ENCODE measurements at places on chromosomes 4 and X.

DNA sequence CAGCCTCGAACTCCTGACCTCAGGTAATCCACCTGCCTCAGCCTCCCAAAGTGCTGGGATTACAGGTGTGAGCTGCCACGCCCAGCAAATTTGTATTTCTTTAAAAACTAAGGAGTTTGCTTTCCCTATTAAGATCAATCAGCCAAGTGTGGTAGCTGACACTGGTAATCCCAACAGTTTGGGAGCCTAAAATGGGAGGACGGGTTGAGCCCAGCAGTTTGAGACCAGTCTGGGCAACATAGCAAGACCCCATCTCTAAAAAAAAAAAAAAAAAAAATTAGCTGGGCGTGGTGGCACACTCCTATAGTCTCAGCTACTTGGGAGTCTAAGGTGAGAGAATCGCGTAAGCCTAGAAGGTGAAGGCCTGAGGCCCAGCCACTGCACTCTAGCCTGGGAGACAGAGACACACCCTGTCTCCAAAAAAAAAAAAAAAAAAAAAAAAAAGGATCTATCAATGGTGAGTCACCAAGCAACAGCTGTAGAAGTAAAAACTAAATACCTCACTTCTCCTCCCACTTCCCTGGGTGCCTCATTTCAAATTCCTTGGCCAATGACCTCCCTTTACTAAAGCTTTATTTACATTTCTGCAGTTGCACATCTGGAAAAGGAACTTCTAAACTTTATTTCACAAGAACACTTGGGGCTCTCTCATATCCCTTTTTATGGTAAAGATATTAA is 54.5 kb downstream of the LDB2 start:
- no peak for DNase-seq

- DNase-seq, result no peak
Measured at GRCh38 chrX:153917869-153918268, 8.2 kb downstream of the ARHGAP4 start.

DNA sequence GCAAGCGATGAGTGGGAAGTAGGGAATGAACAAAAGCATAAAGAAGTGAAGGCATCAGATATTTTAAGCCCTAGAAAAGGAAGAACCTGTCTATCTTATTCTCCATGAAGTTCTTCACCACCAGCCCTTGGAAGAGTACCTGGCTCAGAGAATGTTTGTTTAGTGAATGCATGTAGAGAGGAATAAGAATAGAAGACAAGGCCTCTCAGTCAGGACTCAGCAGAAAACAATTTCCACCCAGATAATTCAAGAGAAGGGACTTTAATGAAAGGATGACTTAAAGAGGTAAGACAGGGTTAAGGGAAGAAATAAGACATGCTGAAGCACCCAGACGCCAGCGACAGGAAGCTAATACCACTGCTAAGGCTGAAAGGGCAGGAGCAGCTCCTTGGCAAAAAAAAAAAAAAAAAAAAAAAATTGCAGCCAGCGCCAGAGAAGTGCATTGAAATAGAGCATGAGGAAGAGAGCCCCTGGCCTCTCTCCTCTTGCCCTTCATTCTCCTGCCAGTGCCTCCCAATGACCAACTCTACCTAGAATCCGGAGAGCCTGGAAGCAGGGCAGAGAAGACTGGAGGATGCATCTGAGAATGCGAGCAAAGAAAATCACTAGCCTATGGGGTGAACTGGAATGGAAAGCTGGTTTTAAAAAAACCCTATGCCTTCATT is 47.2 kb upstream of the RASGEF1B start:
- no peak for DNase-seq

DNA sequence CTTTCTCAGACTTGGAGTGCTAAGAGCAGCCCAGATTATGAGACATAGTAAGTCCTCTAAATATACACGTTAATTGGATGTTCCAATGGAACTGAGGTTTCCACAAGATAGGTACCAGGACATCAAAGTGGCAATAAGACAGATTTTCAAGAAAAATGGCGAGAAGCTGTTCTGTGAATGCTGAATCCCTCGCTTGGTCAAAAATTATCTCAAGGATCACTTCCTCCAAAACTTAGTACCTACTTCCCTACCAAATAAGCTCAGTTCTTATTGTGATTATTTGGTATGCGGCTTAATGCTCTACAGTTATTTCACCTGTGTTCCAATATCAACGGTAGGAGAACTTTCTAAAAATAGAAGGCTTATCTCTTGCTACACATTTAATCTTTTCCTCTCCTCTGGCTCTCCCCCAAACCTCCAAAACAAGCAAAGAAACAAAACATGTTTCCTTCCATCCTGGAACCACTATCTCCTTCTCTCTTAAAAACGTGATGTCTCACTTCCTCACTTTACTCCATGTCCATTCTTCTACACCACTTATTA is 14.7 kb downstream of the PDGFC start:
- no peak for DNase-seq

DNA sequence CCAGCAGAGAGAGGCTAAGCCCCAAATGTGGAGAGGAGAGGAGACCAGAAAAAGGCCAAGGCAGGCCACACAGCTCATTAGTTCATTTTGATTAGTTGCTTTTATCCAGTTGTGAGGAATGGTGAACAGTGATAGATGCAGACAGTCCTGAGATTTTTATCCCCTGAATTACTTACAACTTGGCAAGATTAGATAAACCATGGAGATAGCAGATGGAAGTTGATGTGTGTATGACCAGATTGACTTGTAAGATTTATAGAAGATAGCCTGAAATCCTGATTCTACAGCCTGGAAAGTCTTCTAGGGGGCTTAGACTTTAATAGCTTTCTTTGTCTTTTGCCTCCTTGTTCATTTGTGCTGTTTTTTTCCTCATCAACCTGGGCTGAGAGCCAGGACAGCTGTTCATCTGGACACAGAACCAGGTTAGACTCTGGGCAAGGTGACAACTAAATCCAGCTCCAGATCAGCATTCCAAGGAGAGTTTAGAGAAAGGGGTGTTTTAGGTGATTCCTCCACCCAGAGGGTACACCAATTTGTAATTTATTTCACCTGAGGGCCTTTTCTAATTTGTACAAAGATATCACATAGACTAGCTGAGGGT is 215.5 kb downstream of the SPATA18 start:
- DNase-seq, result no peak

DNA sequence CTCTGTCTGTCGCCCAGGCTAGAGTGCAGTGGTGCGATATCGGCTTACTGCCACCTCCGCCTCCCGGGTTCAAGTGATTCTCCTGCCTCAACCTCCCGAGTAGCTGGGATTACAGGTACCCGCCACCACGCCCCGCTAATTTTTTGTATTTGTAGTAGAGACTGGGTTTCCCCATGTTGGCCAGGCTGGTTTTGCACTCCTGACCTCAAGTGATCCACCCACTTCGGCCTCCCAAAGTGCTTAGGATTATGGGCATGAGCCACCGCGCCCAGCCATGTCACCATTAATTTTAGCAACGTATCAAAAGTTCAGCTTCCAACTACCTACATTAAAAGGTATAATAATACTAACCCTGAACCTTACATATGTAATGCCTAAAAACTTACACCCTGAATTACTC is 940 bp upstream of the UTP3 start:
- DNase-seq, result no peak

- DNase-seq, result no peak
Measured at GRCh38 chr4:40046311-40046980, 10.2 kb upstream of the N4BP2 start.

DNA sequence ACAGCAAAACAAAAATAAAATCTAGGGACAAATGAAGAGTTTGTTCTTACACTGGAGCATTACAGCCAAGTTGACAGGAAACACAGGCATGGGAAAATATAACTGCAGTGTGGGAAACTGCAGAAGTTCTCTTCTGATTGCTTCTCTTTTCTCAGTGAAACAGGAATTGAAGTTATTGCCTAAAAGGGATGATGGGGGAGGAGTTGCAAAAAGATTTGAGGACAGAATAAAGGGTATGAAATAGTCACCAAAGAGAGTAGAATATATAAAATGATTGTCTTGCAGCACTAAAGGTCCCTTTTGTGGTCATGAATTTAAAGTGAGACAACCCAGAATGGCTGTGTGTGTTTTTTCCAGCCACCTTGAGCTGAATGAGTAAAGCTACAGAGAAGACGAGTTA is 103.7 kb downstream of the JADE1 start:
- DNase-seq, result no peak

DNA sequence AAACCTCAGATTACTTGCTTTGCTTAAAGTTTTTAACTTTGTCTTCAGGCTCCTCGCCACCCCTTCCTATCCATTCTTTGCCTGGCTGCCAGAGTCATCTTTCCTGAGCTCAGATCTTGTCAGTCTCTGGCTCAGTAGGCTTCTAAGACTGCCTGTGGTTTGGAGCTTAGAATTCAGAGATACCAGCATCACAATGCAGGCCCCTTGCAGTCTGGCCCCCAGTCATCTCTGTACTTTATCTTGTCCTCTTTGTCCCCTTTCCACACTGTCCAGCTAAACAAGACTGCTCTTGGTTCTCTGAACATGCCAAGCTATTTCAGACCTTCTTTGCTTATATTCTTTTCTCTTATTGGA is 3.0 kb downstream of the KIAA0232 start:
- DNase-seq, result no peak

DNA sequence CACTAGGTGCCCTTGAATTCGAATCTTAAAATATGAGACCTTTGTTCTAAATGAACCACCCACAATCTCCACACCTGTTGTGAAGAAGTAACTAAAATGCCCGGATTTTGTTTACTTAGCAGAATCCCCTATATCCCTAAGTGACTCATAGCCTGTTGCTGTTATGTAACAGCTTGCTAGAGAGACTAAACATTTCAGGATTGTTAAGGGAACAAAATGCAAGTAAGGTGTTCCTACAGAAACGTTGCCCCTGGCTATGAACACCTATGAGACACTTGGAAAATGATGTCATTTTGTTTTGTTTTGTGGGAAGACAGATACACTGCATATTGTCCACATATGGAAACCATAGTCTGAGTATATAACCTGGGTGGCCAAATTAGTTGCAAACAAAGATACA is 24.2 kb upstream of the MXRA5 start:
- no peak for DNase-seq

DNA sequence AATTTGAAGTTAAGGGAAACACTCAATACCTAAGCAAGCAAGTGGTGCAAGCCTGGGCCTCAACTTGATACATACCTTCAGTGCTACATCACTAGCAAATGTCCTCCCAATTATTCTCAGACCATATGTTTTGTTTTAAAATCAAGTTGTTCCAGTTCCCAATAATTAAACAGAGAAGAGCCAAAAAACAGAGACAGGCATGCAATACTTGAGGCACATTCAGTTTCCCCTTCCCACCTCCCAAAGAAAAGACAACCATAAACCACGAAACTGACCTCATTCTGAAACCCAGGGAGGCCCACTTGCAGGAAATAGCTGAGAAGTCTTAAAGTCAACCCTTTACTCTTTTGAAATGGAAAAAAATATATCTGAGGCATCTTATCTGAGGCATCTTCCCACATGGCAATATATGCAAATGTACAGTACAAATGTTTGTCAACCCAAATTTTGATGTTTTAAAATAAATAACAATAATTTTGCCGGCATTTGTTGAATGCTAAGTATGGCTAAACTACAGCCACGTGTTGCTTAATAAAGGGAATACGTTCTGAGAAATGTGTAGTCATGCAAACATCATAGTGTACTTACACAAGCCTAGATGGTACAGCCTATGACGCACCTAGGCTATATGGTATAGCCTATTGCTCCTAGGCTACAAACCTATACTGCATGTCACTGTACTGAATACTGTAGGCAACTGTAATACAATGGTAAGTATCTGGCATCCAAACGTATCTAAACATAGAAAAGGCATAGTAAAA is 147.5 kb downstream of the TSPAN5 start:
- no peak for DNase-seq

DNA sequence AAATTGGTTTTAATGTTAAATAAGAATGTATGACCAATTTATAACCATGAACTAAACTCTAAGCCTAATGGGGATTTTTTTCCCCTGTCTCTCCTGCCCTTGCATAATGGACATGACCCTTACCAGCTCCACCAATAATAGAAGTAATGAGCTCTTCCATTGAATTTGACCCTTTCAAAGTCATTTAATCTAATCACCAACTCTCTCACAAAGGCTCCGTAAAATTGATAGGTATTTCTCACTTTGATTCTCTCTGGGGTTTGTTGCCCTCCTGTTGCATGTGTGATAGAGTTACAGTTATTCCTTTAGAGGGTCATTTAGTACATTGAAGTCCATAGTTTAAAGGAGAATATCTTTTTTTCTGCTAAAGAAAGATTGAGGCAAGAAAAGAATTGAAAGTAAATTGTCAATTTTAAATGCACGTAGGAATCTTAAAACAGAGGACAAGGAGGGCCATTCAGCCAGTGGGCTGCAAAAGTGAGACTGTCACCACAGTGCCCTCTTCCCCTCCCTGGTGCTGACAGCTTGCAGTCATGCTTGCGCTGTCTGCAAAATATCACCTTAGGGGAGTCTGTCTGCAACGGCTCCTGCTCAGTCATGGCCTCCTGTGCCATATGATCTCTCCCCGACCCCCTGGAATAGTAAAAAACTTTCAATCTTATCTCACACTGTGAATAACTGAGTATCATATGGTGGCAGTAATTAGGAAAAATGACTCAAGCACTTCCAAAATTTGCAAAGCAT is 307.5 kb upstream of the GNPDA2 start:
- no peak for DNase-seq

Data from pulmonary artery endothelial cell (primary cell).